ENCODE measurements at places on chromosomes 4 and X.
A peak's percentile ranks its signal among the peaks of the same experiment; 100 is the strongest.

DNA sequence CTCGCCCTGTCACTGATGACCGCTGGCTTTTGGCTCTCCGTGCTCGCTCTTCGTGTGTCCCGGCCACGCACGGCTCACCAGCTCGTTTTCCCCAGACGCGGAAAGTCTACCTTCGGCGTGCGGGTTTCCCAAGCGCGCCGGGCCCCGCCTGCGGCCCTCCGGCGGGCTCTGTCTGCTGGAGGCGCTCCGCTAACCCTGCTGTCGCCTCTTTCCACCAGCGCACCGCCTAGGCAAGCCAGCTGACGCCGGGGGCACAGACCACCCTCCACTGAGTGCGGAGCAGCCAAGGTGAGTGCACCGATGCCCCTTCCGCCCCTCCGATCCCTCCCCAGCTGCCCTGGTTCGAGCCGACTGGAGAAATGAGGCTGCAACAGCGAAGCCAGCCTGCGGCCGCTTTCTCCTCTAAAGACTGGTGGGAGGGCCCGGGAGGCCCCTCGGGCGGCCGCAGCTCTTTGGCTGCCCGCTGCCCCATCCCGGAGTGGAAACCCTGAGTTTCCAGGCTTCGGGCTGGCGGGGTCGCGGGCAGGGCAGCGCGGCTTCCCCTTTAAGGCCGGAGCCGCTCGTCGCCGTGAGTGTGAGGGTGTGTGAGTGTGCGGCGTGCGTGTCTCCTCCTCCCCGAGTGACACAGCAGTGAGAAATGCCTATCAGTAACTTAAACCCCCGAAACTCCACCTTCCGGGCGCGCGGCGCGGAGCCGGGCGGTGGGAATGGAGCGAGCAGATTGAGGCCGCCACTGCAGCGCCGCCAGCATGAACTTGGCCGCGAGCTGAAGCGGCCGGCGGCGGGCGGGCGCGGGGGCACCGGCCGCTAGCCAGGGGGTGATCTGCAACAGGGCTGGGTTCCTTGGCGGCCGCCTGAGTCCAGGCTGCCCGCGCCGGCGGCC is at the start of gene MAMLD1:
MAMLD1 (plus strand) TSS at position 719 of the 883 bp plus-strand sequence. CDS start 82,200 bp downstream, outside the sequence.
- DNase-seq, result peak; percentile 71

- DNase-seq, result no peak
These were observed 45.1 kb upstream of the HSD17B10 start for GRCh38 chrX:53479301-53479700.

GRCh38 chrX:37684426-37684825 is 1.2 kb upstream of the XK start:
- no peak for DNase-seq

- DNase-seq, result no peak
These were observed 54.9 kb downstream of the WFS1 start for GRCh38 chr4:6324461-6324998.

DNA sequence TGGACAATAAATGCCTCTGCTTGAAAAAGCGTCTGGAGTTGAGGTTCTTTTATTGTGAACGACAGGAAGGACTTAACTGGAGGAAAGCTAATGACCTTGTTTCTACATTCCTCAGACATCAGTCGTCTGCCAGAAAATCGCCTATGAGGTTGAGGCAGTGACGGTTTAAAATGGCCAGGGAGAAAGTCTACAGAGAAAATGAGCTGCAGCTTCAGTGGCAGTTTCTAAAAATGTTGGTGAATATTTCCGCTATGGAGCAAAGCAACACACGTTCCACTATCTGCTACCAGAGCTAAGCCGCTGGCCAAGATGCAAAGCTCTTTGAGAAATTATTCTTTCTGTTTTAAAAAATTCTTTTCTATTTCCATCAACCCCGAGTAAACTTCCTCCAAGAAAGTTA is 116.9 kb upstream of the GALNT7 start:
- no peak for DNase-seq
